ENCODE measurements at places on chromosomes 7 and 10.
A peak's percentile ranks its signal among the peaks of the same experiment; 100 is the strongest.

DNA sequence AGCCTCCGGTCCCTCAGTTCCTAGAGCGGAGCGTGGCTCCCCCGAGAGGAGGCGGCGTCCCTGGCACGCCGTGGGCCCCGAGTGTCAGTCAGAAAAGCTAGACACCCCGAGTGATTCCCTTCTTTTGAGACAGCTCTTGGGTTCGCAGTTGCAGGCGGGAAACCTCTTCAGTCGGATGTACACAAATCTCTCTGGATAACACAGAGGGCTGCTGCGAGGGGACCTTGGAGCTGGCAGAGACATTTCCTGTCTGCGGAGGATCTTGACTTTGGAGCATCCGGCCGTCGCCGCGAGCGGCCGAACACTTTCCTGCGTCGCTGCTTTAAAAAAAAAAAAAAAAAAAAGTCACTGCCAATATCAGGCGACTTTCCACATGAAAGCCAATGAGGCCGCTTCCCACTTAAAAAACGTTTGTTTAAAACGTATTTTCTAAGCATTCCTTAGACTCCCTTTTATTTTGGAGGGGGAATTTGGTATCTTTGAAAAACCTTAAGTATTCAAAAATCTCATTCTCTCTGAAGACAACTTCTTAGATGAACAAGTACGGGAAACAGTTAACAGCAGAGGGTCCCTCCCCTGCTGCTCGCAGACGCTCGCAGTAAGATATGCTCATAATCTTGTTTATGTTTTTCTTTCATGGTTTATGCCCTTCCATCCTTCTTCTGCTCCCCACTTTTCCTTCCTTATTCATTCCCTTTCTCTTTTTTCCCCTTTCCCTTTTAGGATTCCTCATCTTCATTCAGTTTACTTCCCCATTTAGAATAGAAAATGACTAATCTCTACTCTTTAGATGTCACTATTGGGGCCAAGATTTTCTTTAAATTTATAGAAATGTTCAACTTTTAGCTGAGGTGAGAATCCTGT, 10.0 kb downstream of the HHEX start:
- peak; percentile 43 for DNase-seq

DNA sequence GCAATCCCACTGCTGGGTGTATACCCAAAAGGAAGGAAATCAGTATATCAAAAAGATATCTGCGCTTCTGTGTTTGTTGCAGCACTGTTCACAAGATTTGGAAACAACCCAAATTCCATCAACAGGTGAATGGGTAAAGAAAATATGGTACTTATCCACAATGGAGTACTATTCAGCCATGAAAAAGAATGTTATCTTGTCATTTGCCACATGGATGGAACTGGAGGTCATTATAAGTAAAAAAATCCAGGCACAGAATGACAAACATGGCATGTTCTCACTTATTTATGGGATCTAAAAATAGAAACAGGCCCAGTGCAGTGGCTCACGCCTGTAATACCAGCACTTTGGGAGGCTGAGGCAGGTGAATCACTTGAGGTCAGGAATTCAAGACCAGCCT, 15.7 kb downstream of the APBB1IP start:
- DNase-seq, result no peak

- DNase-seq, result no peak
Observed at GRCh38 chr10:124179308-124180043, 86.1 kb upstream of the CHST15 start.

DNA sequence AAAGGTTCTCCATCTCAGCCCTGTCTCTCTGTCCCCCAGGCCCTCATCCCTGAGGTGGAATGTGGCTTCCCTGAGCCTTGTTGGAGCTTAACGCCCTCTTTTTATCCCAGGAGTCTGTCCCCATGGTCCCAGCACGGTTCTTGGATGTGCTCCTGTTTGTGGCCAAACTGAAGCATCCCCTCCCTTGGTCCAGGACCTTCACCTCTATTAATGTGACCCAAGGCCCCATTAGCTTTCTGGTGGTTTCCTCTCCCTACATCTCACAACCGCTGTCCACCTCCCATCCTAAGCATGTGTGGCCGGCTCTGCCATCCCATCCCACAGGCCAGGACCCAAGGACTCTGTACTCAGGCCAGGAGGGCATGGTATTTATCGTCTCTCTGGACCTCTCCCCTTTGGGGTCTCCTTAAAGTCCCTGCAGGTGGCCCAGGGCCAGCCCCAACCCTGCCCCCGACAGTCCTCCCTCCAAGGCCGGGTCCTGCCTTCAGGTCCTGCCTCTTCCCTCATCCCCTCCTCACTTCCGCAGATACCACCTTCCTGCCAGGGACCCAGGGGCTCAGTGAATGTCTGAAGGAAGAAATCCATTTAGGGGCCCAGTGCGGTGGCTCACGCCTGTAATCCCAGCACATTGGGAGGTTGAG, 15.4 kb upstream of the SH2B2 start:
- DNase-seq, result no peak

DNA sequence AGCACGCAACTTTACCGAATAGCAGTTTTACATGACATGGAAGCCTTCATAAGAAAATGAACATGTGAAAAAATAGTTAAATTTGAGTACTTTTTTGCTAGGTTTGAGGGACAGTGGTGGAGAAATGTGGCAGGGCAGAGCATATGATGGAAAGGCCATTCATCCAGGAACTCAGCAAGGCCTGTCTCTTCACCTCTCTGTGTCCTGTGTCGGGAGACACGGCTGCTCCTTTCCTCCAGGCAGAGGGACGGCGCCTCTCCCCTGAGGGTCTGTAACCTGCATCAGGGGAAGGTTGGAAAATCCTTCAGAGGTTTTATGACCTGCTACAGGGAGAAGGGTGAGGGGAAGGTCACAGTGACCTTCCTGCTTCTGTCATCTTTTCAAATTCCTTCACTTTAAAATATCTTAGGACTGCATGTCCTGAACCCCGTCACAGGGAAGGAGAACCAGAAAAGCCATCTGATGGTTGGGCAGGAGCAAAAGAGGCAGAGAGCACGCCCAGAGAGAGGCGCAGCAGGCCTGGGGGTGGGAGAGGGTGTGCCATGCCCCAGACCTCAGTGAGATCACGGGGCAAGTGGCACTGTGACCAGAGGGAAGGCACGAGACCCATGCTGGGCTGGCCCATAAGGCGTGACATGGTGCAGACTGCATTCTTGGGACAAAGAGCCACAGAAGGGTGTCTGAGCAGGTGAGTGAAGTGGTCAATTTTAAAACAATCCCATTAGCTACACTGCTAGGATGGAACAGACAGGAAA, 44.0 kb downstream of the GSDME start:
- no peak for DNase-seq
